H4 (cell line): ENCODE measurements at places on chromosomes 4 and X.

- DNase-seq = no peak
Measured at GRCh38 chr4:88134111-88134510, 24.3 kb downstream of the ABCG2 start.

DNA sequence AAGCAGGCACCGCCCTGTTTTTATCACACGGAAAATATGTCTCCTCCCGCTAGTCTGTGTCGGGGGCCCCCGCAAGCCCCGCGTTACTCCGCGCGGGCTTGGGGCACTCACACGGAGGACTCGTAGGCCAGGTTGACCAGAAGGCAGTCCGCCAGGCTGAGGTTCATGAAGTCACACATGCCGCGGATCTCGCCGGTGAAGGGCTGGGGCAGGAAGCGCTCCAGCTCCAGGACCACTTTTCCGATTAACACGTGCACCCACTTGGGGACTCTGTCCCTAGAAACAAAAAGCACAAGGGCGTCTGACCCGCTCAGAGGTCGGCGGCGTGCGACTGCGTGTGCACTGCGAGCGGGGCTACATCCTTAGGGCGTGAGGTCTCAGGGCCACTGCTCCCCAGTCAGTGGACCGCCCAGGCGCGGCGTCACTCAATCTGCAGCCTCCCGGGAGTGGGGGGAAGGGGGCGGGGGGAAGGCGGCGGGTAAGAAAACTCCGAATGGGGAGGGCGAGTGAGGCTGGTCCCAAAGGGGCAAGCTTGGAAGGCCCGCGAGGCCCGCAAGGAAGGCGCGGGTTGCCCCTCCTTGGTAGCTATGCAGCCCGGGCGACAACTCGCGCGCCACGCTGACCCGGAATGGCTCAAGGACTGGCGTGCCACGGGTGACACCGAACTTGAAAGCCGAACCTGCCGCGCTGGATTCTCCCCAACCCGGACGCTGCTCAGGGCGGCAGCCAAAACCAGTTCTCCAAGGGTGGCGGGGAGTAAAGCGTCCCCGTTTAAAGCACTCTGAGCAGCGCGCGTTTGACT is 722 bp downstream of the NAAA start:
- no peak for DNase-seq

DNA sequence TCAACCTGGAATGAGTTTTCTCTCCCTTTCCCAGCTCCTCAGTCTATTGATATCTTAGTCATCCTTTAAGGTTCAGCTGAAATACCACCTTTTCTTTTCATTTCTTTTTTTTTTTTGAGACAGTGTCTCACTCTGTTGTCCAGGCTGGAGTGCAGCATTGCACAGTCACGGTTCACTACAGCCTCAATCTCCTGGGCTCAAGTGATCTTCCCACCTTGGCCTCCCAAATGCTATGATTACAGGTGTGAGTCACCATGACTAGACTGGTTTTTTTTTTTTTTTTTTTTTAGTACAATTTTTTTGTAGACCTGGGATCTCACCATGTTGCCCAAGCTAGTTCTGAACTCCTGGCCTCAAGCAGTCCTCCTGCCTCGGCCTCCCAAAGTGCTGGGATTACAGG is 28.9 kb downstream of the AFF1 start:
- DNase-seq = peak; percentile 35

- DNase-seq = no peak
Measured at GRCh38 chr4:173680278-173680677, 150.2 kb upstream of the HAND2 start.

GRCh38 chr4:153759407-153760316 is at the start of gene RNF175:
Gene RNF175, minus strand, starts transcription at chr4:153760024. Its CDS starts 162 bp downstream, at chr4:153759862.
- DNase-seq = no peak

GRCh38 chr4:88592600-88593448 is 544 bp downstream of the HERC3 start:
- DNase-seq = peak; percentile 66

- DNase-seq = no peak
Measured at GRCh38 chr4:110195561-110196205, 2.7 kb downstream of the ELOVL6 start.

GRCh38 chr4:6345096-6345830 is 75.6 kb downstream of the WFS1 start:
- no peak for DNase-seq

DNA sequence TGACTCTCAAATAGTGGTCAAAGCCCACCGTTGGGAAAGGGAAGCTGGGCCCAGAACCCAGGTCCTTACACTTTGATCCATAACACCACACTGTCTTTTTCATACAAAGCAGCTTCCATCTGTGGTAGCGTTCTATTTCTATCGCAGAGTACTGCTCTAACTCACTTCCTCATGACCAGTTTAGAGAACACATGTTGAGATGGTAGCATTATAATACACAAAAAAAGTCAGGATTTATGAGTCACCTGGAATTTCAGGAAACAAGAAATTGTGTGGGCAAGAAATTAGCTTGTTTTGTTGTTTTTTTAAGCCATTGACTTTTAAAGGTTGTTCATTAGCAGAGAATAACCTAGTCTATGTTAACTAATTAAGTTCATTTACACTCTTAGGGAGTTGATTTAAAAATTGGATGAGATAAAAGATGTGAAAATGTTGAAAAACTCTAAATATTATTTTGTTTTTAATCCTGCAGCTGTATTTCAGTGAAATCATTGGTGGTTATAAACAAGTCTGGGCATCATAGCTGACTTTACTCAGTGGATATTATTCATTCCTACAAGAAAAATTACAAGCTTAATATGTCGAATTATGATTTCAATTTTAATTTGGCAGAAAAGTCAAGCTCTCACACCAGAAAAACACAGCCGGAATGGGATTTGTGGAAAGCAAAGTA is 1011.1 kb upstream of the HS3ST1 start:
- DNase-seq = no peak

DNA sequence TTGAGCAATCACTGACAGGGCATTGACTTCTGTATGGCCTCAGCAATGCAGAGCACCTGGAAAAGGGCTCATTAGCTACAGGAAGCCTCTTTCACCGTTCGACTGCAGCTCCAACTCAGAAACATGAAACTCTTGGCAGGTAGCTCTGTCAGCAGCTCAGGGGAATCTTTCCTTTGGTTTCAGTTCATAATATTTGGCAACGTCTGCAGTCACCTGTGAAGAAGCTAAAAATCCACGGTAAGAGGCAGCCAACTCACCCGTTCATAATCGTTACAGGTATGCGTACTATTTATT is 354.9 kb downstream of the CAMK2D start:
- no peak for DNase-seq

DNA sequence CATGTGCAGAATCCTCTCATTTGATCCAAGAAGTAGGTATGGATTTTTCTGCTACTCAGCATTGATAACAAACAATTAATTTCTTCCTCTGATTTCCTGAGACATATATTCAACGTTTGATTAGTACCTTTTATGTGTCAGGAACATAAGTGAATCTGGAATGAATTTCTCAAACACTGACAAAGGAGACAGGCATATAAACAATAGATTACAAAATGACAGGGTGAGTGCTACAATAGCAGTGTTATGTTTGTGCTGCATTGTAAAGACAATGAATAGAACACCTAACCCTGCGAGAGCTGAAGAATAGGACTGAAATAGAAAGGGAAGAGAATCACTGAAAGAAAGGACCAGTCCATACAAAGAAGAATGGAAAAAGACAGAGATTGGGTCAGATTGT is 52.9 kb downstream of the ARHGAP24 start:
- no peak for DNase-seq

- no peak for DNase-seq
Measured at GRCh38 chr4:37908488-37909331, 17.8 kb downstream of the TBC1D1 start.

- DNase-seq = peak; percentile 56
Measured at GRCh38 chr4:986879-987623, at the start of gene IDUA. Gene IDUA, plus strand, starts transcription at chr4:987044. Its CDS starts 41 bp downstream, at chr4:987085.

DNA sequence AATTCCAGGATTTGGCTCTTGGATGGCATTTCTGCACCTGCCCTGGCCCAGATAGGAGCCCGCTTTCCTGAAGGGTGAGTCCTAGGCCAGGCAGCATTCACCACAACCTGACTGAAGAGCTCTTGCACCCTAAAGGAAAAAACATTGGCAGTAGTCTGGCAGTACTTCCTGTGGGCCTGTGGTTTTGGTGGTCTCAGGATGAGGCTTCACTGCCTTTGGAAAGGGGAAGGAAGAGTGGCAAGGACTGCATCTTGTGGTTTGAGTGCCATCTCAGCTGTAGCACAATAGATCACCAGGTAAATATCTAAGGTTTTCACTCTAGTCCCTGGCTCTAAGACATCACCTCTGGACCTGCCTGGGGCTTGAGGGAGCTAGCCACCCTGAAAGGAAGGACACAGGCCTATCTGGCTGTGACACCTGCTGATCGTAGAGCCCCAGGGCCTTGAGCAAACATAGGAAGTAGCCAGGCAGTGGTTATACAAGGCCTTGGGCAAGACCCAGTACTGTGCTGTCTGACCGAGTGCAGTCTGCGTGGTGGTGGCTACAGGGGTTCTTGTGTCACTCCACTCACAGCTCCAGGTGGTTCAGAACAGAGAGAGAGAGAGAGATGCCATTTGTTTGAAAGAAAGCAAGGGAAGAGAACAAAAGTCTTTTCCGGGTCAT is 28.5 kb upstream of the PRRG1 start:
- DNase-seq = no peak

GRCh38 chr4:138967313-138967712 is 48.3 kb upstream of the NOCT start:
- DNase-seq = no peak

DNA sequence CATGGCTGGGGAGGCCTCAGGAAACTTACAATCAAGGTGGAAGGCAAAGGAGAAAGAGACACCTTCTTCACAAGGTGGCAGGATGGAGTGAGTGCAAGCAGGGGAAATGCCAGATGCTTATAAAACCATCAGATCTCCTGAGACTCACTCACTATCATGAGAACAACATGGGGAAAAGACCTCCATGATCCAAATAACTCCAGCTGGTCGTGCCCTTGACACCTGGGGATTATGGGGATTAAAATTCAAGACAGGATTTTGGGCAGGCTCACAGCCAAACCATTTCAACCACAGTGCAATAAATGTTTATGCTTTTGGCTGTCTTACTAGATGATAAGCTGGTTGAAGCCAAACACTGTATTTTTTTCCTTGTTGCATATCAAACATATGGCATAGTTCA is 1112.4 kb downstream of the STIM2 start:
- peak; percentile 5 for DNase-seq

GRCh38 chr4:67608027-67608426 is 49.5 kb downstream of the STAP1 start:
- DNase-seq = no peak

GRCh38 chr4:134636338-134637051 is 434.9 kb upstream of the PABPC4L start:
- no peak for DNase-seq
